Large intestine (tissue), 12 donors: ENCODE measurements at places on chromosomes 11 and 22. TPM values are rescaled to one million over a fixed set of nuclear protein-coding genes. Genes with fewer than 3 reads are reported as not detected.

- DNase-seq = no peak
Observed at GRCh38 chr11:116541460-116541859, 231.3 kb downstream of the BUD13 start.

Gene NRIP3
- 0.78 TPM for polyA plus RNA-seq

DNA sequence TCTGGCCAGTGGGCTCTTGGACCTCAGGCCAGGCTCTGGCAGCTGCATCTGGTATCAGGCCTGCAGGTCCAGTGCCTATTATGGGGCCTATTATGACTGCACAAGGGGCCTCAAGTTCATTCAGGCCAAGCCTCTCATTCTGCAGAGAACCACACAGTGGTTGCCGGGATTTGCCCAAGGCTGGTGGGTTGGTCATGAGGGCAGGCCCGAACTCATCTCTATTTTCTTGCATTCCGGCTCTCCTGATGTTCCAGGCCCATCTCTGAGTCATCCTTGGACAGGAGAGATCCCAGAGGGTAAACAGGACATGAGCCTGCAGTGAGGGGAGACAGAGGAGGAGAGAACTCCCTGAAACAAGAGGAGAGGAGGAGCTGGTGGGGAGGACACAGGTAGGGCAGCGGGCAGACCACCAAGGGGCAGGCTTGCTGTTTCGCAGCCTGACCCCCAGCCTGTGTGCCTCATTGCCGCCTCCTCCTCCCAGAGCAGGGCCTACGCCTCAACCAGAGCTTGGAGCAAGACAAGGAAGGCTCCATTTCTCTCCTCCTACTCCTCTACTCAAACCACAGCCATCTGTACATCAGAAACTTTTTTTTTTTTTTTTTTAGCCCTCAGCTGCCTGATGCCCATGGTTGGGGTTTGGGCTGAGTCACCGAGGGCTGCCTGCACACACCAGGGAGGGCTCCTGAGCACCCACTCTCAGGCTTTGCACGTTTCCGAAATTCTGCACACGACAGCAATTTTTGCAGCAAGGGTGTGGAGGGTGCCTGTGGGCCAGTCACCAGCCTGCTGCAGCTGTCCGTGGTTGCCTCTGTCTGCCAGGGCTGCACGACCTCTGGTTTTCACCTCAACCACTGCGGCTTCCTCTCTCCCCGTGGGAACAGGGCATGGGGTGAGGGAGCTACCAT is 12.7 kb upstream of the TREH start:
- no peak for DNase-seq

DNA sequence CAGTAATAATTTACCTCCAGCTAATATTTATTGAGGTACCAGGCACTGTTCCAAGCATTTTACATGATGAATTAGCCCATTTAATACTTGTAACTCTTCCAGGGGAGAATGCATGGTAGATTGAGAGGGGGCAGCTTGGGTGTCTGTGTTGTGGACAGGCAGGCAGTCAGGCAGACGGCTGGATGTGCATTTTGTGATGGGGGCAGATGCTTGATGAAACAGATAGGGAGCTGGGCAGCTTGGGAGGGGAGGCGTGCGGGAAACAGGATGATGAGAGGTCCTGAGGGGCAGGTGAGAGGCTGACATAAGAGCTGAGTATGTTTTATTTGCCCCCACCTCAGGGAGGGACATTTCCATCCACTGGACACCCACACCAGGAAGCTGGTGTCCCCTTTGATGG is 33.1 kb upstream of the SHISAL1 start:
- no peak for DNase-seq

DNA sequence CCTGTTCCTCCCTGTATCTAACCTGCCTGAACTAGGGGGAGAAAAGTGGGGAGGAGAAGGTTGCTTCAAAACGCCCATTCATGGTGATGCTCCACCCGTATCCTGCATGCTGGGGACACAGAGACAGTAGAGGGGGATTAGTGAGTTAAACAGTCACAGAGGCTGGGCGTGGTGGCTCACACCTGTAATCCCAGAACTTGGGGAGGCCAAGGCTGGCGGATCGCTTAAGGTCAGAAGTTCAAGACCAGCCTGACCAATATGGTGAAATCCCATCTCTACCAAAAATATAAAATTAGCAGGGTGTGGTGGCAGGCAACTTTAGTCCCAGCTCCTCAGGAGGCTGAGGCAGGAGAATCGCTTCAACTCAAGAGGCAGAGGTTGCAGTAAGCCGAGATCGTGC is 1.8 kb upstream of the DENND5A start:
- DNase-seq = no peak

DNA sequence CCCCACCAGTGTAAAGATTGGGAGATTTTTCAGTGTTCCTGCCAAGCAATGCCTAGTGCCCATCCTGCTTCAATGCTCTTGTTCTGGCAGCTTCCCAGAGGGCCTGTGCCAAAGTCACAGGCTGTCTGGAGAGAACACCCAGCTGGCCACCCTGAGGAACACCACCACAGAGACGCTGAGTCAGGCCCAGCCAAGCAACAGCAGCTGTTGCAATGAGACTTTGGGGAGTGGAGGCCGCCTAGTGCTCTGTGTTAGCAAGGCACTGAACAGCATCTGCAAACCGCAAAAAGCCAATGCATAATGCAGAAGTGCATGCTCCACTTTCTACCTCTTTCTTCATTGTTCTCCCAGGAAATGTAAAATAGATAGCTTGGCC is 168.1 kb downstream of the NXPE2 start:
- DNase-seq = no peak

DNA sequence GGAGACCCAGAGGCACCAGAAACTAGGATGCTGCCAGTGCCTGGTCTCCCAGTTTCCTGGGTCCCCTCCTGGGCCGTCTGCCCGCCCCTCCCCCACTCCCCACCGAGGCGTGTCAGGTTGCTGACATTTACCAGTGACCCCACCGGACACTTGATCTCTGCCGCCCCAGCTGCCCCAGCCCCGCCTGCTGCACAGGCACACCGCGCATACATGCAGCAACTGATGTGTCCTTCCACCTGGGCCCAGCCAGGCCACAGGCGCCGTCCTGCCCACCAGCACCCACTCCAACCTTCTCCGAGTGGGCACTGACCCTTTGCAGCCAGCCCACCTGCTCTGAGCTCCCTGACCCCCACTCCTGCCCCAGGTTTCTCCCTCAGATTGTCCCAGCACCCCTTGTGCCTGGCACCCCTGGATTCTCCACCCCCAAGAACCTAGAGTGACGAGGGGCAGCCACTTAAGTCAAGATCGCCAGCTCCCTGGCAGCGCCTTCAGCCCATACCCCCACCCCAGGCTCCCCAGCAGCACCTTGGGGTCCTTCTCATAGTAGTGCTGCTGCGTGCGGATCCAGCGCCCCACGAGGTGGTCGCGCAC is 548 bp downstream of the PYGM start:
- no peak for DNase-seq

DNA sequence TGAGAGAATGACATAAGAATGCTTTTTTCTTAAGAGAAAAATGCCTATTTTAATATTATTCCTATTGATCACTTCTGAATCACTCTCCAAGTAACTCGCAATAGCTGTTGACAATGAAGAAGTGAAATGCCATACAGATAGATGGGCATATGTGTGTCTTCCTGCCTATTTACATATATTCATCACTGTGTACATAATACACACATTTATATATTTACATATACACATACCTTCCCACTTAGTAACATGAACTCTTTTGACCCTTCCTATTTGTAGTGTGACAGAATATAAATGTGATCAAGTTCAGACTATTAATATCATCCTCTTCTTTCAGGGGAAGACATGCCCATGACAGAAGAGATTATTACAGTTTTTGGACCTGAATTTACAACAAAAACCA is 756.7 kb downstream of the DLG2 start:
- DNase-seq = no peak

GRCh38 chr22:16866167-16866566 is 41.0 kb upstream of the XKR3 start:
- no peak for DNase-seq
